ENCODE measurements at places on chromosomes 3 and 15.

DNA sequence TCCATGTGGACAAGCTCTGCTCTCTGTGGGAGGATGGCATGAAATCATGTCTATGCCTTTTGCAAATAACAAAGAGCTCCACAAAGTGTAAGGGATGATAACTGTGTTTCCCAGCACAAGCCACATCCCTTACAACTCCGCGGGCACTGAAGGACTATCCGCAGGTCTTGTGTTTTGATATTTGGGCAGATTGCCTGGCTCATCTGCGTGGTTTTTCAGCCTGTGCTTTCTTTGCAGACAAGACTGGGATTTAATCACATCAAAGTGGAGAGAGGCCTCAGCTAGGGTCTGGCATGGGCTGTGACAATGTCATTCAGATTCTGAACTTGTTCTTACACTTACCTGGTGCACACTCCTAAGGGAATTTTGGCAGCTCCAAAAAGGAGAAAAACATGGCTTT lies 30.2 kb upstream of the CA12 start:
- no peak for DNase-seq

DNA sequence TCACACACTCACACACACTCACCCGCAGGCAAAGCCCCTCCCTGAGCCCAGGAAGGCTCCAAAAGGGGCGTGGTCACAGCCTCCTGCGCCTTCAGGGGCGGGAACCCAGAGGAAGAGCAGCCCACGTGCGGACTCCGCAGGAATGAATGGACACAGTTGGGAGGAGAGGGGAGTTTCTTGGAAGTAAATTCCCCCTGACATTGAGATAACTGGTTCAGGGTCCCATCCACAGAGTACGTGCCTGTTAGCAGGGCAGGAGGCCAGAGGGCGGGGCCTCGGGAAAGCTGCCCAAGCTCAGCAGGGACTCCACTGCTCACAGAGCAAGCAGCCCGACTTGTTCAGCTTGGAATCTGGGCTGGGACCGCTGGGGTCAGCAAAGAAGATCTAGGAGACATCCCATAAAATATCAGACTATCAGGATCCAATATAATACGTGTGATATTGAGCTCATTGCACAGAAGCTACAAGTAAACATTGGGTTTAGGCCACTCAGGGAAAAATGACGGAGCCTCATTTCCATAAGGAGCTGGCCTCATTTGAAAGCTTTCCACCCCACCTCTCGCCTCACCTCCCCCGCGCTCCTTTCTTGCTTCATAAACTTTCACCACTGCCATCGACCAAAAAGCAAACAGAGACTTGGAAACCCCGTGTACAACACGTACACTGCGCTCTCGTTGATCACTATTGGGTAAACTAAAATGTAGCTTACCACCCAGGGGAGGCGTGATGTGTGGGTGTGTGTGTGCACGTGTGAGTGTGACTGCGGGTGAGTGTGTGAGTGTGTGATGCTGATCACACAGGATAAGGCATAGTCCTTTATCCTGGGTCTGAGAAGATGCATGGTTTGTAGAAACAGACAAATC lies 36.0 kb downstream of the TM2D3 start:
- no peak for DNase-seq

DNA sequence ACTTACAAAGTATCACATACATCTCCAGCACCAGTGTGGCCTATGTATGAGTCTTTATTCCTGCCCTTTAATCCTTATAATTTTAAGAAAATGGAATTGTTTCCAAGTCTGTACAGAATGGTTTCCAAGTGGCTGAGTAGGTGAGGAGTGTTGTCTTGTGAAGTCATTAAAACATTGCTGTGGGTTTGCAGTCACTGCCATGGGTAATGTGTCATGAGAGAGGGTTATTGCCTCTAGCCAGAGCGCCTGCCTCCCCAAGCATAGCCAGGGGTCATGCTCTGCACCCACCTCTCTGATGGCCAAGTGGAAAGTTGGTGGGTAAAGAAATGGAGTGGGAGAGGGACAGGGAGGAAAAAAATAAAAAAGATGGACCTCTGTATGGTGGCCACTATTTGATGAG lies 25.3 kb downstream of the TRAK1 start:
- DNase-seq, result no peak

DNA sequence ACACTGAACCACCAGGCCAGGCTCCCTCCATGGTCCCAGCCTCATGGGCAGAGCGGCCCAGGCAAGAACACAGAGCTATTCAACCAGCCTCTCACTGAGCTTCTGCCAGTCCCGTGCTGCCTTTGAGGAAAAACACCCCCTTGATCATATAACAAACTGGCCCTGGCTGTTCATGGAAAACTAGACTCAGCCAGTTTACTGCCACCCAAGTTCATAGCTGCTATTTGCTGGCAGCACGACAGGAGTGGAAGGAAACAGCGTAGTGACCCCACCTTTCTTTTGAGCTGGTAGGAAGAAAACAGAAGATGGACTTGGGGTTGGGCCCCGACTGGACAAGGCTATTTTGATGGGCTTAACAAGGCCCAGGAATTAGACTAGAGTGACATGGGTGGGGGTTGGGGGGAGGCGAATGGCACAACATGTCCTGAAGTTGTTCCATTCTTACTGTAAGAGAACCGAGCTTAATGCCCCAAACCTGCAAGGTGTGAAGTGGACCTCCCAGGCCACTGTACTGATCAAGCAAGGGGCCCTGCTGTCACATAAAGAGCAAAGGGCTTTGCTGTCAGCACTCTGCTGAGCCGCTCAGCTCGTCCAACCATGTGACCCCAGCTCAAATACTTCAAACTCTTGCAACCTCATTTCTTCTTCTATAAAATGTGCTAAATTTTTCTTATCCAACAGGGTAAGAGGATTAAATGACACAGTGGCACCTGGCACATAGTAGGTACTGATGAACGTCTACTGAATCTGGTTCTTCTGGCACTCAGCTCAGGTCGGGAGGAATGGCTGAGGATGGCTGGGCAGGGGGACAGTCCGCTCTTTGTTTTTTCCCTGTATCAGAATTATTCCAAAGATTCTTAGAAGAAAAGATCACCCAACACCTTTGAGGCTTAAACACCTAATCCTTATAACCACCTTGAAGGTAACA lies 1.6 kb downstream of the FBXL22 start:
- DNase-seq, result no peak

- DNase-seq, result no peak
Observed at GRCh38 chr3:105878061-105878460, 9.2 kb upstream of the CBLB start.

- no peak for DNase-seq
Observed at GRCh38 chr3:118436697-118437262, 597.9 kb downstream of the IGSF11 start.

- no peak for DNase-seq
Observed at GRCh38 chr15:60212536-60212935, 185.2 kb downstream of the ANXA2 start.

DNA sequence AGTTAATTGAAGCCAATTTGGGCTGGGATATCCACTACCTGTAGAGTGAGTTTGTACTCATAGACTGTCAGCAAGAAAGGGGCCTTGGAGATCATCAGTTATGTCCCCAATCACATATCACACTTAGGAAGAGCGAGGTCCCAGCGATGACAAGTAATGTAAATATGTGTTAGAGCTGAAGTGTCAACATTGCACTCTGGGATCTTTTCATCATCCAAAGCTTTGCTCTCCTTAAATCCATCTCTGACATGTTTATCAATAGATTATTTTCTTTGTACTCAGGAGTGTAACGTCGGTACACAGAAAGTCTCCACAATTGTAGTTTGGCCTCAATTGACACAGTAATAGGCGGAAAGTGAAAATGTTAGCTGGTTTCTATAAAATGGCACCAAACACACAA lies 113.7 kb upstream of the TPRG1 start:
- no peak for DNase-seq

- no peak for DNase-seq
Observed at GRCh38 chr3:181103605-181104004, 114.1 kb upstream of the DNAJC19 start.

DNA sequence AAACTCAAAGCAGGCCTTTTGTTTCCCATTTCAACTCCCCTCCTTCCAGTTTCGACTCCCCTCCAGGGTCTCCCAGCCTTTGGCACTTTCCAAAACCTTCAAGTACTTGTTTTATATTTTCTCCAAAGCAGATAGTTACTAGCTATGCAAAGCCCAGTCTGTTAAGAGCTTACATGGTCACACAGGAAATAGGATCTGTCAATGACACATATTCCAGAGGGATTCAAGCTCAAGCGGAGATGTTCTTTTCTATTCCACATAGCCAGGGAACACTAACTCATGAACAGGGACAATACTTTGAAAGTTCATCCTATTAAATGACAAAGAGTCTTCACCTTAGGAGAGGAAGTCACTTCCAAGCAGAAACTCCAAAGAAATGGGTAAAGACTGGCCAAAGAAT lies 18.6 kb downstream of the SUCLG2 start:
- DNase-seq, result no peak

GRCh38 chr3:3081381-3082233 lies 28.6 kb downstream of the IL5RA start:
- no peak for DNase-seq

DNA sequence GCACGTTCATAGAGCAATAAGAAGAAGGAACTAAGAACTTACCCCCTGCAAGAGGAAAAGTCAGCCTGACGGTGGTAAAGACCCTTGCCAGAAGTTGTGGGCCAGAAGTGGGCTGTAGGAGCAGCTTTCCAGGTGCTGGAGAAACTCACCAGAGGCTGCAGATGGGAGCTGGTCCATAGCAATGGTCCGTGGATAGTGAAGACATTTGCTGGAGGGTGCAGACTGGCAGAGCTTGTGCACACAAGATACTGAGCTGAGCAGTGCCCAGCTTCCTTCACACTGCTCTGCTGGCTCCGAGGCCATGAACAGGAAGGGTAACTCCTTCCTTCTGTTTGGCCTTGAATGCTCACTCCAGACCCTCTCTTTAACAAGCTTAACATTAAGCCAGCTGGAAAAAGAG lies 149.8 kb upstream of the BNIP2 start:
- DNase-seq, result no peak

DNA sequence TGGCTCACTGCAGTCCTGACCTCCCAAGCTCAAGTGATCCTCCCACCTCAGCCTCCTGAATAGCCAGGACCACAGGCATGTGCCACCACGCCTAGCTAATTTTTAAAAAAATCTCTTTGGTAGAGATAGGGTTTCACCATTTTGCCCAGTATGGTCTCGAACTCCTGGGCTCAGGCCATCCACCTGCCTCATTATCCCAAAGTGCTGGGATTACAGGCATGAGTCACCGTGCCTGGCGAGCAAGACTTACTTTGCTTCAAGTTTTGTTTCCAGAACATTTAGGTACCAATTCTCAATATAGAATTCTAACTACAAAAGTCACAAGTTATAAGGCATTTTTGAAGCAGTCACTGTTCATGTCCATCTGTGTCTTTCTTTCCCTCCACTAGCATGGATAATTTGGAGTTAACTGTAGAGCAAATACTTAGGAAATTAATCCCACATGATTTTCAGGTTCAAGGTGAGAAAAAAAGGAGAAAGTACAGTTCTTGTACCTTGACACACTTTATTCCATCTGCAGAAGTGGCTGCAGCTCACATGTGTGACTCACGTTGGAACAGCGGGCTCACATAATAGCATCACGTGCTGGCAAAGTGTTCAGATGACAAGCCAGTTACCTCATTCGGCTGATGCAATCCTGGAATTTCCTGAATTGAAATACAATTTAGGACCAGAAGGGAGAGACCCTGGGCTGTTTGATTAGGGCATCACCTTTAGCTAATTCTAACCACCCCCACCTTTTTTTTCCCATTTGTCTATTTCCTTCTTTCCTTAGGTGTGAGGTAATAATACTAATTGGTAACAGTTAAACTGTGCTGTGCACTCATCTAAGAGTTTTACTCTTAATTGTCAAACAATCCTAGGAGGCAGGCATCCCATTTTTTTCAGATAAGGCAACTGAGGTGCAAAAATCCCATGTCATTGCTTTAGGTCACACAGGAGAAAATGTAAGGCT lies 46.9 kb upstream of the NEDD4 start:
- DNase-seq, result no peak

DNA sequence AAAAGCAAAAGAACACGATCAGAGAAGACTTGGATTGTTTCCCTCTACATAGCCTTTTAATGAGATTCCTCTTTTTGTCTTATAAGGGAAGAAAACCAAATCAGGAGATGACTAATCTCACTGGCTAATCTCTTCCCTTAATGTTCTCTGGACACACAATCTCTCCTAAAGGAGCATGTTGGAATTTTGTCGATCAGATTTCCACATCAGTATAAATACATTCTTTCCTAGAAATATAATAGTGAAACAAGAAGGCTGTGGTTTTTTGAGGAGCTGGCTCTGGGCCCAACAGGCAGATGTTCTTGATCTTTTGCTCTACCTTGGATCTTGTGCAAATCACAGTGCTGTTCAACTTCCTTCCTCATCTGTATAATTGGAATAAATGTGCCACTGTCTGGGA lies 94.0 kb downstream of the GTPBP8 start:
- DNase-seq, result no peak

DNA sequence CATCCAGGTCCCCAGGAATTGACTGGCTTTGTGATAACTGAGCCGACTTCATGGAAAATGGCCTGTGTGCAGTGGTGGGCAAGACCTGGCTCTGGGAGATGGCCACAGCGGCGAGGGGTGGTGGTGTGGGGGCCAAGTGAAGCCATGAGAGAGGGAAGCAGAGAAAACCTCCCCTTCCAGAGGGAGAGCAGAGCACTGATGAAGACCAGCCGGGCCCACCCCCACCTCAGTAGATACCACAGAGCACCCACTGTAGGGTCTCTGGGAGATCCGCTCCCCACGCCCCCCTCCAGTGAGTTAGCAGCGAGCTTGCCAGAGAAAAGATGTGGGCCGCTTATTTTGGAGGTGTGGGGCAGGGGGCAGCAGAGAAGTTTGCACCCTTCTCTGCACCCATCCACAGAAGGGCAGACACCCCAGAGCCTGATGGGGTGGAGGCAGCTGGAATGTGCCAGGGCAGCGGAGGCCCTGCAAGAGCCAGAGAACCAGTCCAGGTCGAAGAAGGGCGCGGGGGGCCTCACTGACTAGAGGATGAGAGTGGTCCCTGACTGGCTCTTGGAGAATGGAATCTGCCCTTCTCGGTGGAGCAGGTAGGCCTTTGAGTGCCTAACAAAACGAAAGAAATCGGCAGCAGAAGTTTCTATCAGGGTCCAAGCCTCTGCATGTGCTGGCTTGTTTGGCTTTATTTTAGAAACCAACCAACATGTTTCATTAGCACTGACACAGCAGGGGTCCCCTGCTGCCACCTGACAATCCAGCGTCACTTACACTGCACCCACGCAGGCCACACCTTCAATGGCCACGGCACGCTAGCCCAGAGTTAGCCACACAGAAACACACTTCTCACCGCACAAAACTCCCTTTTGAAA lies 28.3 kb downstream of the MELTF start:
- DNase-seq, result no peak

DNA sequence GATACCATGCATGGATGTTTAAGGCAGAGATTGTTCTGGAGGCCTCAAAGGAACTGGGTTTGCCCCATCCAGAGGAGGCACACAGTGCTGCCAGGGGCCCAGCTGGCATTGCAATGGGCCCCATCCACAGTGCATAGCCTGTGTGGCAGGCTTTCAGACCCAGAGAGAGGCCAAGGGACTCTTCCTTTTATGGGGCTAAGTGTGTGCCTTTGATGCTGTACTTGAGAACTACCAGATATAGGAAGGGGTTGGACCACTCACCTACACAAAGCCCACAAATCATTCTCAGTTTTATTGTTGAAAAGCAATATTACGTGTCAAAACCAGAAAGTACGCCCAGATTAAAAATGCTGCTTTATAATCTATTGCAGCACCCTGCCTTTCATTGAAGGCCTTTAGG lies 134.9 kb downstream of the EPHB1 start:
- DNase-seq, result no peak
